ENCODE measurements at places on chromosomes 5 and 9. TPM values are rescaled to one million over a fixed set of nuclear protein-coding genes. Genes with fewer than 3 reads are reported as not detected.

The TRIM36 gene
- 0.12 TPM for total RNA-seq

The VDAC1 gene
- 329 TPM for total RNA-seq

The EMB gene
- 0.94 TPM for total RNA-seq

The C9orf153 gene
- 0.08 TPM for total RNA-seq

The EGR1 gene
- 0.94 TPM for total RNA-seq

The CDH6 gene
- 11.9 TPM for total RNA-seq

The MEGF9 gene
- 4.1 TPM for total RNA-seq

The NUTM2G gene
- total RNA-seq: not detected

The LURAP1L gene
- 29.0 TPM for total RNA-seq

The MSX2 gene
- 0.08 TPM for total RNA-seq

The LVRN gene
- 1.5 TPM for total RNA-seq

The IFNA21 gene
- total RNA-seq: not detected

The SPINK7 gene
- total RNA-seq: not detected

The C9orf152 gene
- total RNA-seq: under 0.01 TPM

Measured in smooth muscle cell of the coronary artery (primary cell).